ENCODE measurements at places on chromosomes 2 and 18.
A peak's percentile ranks its signal among the peaks of the same experiment; 100 is the strongest.

DNA sequence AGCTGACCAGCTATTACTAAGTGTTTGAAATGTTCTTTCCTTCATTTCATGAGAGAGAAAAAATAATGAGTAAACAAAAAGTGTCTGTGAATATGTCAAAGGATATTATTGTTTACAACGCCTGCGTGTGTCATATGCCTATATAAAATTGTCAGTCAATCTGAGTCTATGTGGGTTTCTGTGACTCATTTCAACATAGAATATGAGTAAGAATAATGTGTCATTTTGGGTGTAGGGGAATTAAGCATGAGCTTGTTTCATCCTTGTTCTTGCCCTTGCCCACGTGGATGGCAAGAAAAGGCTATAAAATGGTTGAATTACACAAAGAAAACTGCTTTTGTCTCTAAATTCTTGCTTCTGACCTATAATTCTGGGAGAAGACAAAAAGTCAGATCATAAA is 466.0 kb downstream of the PTH2R start:
- no peak for DNase-seq

- no peak for DNase-seq
Measured at GRCh38 chr2:45047301-45047700, 38.0 kb upstream of the SIX2 start.

DNA sequence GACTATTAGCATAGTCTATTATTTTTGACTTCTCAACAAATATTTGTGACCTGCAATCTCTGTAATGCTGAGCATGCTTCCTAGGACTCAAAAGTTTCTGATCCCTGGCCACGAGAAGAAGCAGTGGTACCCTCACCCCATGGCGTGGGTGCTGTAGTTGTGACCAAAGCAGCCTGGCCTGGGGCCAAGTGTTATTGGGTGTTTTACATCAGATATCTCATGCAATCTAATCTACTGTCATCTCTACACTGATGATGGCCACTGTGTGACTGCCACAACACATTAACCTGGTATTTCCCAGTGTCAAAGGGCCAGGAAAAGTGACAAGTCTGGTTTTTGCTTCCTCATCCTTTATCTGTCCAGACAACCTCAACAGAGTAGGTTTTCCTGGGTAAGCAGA is 80.8 kb upstream of the WIPF1 start:
- no peak for DNase-seq

DNA sequence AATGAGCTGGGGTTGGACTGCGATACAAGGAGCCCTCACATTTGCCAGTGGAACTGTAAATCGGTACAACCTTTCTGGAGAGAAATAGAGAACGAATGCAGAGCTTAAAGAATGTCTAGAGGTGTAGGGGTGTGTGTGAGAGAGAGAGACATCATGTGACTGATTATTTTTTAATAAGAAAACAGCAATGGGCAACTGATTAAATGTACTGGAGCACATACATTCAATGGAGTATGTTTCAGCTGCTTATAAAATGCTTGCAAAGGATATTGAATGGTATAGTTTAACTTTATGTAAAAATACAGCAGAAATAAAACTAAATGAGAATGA is 391 bp upstream of the TMEM17 start:
- DNase-seq, result peak; percentile 18

GRCh38 chr2:33214857-33215256 is 261.6 kb upstream of the RASGRP3 start:
- no peak for DNase-seq

GRCh38 chr18:56076723-56077122 is 488.7 kb upstream of the TCF4 start:
- DNase-seq, result no peak

GRCh38 chr2:219727771-219728429 is 100.5 kb downstream of the SLC4A3 start:
- no peak for DNase-seq

GRCh38 chr18:40692871-40693270 is 1262.2 kb upstream of the PIK3C3 start:
- DNase-seq, result no peak

DNA sequence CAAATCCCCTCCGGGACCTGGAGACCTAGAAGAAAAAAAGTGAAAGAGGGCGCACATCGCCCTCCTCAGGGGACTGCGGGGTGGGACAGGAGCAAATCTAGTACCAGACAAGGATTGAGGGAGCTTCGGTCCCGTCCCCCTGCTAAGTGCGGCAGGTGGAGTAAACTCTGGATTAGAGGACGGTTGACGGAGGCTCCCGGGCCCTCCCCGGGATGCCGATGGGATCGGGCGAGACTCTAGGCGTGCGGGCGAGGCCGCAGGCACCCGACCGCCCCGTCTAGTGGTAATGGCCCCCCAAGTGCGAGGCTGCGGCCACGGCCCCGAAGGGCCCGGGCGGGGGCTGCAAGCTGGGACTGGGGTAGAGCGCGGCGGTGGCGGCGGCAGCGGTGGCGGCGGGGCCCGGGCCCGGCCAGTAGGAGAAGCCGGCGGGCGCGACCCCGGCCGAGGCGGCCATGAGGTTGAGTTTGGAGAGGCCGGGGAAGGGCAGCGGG is 3.5 kb downstream of the FEV start:
- DNase-seq, result no peak

GRCh38 chr2:206471524-206472062 is 28.3 kb downstream of the ADAM23 start:
- DNase-seq, result no peak

DNA sequence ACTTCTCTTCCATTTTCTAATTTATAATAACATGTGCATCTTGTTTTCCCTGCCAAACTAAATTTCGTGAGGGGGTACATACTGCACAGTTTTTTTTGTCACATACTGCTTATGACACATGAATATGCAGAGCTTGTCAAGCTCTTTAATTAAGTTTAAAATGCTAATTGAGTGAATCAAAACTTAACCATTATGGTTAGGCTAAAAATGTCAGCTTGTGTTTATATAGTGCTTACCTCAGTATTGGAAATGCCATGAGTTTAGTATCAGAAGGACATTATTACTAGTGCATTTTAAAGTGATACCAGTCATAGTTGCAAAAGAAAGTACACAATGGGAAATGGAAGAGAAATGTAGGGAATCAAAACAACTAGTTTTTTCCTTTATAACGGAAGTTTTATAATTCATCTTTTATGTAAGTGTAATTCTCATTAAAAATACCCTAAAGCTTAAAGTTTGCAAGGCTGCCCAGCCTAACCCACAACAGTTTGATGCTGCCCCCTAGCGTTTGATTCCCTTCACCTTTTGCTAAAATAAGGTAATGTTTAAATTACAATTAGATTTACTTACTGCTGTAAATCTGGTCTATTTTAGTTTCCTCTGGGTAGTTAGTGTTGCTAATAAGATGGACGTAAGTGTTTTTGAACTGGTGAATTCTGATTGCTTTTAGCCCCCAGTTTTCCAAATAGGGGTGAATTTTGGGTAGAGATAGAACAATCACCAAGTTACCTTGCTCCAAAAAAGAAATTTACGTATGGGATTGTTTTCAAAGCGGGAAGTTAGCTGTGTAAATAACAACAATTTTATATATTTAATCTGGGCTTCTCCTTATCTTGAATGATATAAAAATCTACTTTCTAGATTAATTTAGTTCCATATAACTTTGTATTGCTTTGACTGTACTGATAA is 3.2 kb downstream of the SLC39A10 start:
- peak; percentile 16 for DNase-seq

DNA sequence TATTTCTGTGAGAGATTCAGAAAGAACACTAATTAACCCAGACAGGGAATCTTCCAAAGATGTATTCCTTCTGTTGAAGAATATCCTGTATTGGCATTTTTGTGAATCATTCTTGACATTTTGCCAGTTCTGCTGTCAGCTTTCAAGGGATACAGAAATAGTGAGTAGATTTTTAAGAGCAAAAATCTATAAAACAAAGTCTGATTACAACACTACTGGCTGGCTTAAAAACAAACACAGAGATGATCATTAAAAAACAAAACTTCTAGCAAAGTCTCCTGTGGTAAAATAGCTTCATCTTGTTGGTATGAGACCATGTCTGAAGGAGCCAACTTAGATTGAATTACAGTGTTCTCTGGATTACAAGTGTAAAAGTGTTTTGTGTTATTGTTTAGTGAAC is 866.3 kb upstream of the KLHL29 start:
- no peak for DNase-seq

GRCh38 chr18:9868857-9869714 is 16.7 kb upstream of the TXNDC2 start:
- no peak for DNase-seq

DNA sequence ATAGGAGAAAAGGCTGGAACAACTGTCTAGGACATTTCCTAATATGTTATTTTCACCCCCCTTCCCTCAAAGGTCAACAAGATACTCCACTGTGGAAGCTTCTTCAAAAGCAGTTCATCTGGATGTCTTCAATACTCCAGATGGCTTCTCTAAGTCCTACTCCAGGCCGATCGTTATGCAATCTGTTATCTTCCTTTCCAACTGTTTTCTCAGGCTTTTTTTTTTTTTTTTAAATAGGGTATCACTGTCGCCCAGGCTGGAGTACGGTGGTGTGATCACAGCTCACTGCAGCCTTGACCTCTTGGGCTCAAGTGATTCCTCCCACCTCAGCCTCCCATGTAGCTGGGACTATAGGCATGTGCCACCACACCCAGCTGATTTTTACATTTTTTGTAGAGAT is 26.3 kb downstream of the ATP8B1 start:
- DNase-seq, result no peak

DNA sequence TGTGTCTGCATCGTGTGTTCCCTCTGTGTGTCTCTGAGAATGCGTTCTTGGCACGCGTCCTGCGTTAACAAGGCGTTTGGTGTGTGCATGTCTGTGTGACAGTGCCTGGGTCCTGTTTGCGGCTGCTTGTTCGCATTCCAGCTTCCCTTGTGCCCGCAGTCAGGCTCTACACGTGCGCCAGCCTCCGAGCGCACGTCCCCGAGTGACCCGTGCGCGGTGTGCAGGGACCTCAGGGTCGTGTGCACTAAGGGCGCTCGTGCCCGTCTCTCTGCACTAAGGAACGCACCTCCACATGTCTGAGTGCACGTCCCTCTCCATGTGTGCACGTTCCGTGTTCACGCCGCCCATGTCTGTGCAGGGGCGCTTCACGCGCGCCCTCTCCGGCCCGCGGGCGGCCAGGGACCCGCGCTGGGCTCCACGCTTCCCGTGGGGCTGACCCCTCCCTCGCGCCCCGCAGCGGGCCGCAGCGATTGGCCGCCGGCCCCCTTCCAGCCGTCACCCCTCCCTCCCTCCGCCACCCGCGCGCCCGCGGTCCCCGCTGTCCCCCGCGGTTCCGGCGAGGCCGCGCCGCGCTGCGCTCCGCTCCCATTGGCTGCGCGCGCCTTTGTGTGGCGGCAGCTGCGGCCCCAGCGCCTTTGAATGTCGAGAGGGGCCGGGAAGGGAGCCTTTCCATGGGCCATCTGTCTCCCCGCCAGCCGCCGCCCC is 229.4 kb downstream of the HAUS1 start:
- DNase-seq, result peak; percentile 69

DNA sequence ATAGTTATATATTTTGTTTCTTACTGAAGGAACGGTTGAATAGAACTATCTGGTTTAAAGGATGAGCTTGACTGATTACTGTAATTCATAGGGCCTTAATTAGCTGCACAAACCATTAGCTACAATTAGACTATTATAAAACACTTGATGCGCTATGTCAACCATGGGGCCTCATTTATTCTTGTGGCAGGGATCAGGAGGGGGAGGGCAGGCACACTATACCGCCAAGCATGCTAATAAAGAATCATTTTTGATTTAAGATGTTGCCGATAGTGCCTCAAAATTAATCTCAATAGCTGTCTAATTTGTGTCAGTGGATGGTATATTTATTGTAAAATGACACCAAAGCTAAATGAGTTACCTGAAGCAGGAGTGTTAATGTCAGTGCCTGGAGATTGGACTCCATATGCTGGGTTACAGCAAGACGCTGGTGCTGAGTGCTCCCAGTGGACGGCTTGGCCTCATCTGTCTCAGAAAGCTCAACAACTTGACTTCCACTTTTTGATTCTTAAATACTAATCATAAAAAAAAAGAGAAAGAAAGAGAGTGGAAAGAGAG is 1007.0 kb upstream of the CELF4 start:
- DNase-seq, result no peak

- DNase-seq, result no peak
Measured at GRCh38 chr2:30283931-30284565, 52.7 kb downstream of the LBH start.

DNA sequence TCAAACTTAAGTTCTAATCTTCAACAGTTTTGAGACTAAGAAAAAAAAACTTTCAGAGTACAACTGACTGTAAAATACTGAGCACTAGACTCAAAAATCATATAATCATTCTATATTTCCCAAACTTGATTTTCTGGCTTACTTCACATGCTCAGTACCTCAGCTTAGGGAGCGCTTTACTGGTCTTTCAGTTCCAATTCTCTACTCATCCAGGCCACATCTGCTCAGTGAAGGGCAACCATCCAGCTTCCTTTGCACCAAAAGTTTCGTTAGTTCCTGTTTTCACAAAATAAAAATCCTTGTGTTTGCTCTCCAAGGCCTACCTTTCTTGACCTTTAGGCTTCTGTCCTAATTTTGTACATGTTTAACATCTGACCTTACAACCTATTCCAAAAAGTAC is 287.6 kb upstream of the LRRTM1 start:
- no peak for DNase-seq

DNA sequence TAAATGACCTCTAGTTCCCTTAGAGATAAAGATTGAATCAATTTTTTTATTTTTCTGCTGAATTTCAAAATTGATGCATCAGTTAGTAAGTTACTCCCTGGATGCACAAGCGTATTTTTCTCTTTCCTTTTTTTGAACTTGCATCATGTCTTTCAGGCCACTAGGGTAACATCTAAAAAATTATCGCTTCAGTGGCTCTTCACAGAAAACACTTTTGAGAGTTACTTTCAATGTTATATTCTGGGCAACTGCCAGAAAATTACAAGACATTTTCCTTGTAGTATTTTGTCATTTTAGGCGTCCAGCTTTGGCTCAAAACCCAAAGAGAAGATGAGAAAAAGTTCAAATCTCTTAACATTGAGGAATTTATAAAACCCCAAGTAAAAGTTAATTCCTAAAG is 59.8 kb downstream of the DSEL start:
- DNase-seq, result no peak

- DNase-seq, result no peak
Measured at GRCh38 chr2:37906131-37906530, 19.0 kb upstream of the RMDN2 start.

DNA sequence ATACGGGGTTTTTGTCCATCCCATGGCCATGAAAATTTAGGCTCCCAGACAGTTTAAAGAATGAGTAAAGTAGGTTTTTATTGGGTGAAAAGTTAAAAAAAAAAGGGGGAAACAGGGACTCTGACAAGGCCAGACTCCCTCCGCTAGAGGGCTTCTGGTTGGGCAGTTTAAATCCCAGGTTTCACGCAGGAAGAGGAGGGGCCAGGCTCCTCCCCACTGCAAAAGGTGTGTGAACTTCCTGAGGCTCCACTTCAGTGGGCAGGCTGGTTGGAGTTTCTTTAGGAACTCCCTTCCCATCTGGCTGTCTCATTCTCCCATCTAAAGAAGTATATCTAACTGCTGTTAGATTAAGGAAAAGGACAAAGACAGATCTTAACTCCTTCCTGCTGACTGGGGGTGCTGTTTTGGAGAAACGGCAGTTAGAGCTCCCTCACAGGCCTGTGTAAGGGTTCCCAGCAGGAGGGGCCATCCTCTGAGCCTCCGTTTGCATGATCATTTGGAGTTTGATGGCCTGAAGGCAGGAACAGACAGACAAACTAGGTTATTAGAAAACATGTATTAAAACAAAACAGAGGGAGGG is 1160.7 kb downstream of the CNTNAP5 start:
- no peak for DNase-seq

Data from frontal cortex (tissue), 4 donors.